T-helper 9 cell (primary cell): ENCODE measurements at places on chromosomes 5 and 9.

GRCh38 chr9:123550012-123550411 is 194.0 kb downstream of the CRB2 start:
- no peak for DNase-seq

DNA sequence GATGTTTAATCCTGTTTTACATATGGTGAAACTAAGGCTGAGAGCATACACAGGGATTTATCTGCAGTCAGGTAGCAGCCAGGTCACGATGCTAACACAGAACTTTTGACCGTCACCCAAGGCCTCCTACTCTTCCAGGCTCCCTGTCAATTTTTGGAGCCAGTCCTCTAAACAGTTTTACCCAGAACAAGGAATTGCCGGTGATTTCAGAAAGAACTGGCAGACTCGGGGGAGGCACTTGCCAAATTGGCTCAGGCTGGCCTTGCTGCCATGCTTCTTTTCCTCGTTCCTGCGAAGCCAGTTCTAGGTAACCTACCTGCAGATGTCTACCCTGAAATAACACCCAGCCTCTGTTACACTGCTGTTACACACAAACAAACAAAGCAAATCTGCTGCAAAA is 21.2 kb downstream of the GRIA1 start:
- no peak for DNase-seq

GRCh38 chr9:36924071-36924470 is 110.0 kb downstream of the PAX5 start:
- no peak for DNase-seq

- DNase-seq = no peak
Measured at GRCh38 chr5:35044649-35045048, 3.1 kb downstream of the AGXT2 start.

DNA sequence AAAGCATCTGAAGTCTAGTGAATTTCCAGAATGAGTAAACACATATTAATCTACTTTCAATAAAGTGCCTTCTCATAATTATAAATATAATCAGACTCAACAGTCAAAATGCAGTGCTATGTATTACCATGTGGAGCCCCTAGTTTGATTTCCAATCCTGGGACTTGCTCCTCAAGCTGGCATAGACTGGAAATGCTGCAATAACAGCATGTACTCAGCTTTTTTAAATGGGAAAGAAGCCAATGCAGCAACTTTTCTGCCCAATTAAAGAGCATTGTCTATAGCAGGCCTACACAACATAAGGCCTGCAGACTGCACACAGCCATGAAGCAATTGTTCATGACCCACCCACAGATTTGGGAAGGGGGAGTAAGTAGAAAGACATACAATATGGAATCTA is 103.2 kb downstream of the NR2F1-AS1 start:
- DNase-seq = no peak

DNA sequence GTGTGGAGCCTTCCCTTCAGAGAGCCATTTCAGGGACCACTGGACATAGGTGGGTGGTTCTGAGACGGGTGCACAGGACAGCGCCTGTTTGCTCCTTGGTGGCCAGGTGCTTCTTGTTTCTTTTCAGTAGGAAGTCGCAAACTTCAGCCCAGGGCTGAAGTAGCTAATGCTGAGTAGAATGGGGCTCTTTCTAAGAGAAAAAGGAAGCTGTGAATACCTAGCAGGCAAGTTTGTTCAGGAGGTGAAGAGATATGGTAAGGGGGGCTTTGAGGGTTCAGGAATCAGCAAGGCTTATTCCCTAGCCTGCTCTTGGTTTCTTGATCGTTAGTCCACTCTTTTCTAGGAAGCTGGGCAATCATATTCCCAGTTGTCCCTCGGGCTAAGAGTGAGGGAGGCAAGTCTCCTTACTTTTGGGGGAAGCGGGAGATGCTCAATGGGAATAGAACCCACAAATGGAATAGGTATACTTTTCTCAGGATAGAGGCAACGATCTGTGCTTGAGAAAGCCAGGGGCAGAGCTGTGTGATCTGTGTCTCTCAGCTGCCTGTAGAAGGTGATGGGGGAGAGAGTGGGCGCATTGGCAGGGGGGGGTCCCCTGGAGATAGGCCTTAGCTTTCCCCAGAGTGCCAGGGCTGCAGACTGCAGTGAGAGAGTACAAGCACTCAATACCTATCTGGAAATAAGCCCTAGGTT is 1.9 kb upstream of the PURA start:
- no peak for DNase-seq

GRCh38 chr9:33297432-33297831 is 7.1 kb downstream of the NFX1 start:
- no peak for DNase-seq

GRCh38 chr5:69271376-69271775 is 36.7 kb downstream of the CDK7 start:
- DNase-seq = no peak

- DNase-seq = no peak
Measured at GRCh38 chr5:18807256-18808149, 1173.2 kb downstream of the TAF11L14 start.

DNA sequence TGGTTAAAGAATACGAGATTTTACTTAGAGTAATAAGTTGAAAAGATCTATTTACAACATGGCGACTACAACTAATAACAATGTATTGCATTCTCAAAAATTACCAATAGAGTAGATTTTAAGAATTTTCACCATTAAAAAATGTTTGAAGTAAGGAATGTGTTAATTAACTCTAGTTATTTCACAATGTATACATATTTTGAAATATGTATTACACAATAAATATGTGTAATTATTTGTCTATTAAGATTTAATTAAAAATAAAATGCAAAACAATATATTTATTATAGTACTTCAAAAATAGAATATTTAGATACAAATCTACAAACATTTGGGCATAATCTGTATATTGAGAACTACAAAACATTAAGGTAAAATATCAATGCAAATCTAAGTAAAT is 1326.3 kb upstream of the CDH6 start:
- no peak for DNase-seq

DNA sequence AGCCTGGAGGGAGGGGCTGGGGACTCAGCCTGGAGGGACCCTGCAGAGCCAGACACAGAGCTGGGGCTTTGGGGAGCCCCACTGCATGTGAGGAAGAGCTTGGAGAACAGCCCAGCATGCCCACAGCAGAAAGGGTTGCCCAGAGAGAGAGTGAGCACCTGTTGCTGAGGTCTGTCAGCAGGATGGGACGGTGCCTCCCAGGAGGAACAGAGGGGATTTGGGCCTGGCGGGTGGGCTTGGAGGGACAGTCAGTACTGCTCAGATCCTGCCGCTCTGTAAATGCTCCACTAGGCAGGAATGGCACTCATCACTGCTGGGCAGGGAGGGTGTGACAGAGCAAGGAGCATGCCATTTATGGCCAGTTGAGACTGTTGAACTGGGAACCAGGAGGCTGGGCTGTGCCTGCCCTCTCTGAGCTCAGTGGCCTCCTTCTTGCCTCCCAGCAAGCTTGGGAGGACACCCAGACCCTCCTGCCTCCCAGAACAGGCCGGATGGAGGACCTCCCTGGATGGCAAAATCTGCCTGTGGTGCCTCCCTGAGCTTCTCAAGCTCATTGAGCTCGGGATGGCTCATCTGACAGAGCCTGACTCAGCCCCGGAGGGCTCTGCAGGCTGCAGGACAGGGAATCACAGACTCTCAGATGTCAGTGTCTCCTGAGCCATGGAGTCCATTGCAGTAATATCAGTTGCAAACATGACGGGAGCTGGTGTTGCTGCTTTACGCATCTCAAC is 786 bp upstream of the HRCT1 start:
- no peak for DNase-seq

DNA sequence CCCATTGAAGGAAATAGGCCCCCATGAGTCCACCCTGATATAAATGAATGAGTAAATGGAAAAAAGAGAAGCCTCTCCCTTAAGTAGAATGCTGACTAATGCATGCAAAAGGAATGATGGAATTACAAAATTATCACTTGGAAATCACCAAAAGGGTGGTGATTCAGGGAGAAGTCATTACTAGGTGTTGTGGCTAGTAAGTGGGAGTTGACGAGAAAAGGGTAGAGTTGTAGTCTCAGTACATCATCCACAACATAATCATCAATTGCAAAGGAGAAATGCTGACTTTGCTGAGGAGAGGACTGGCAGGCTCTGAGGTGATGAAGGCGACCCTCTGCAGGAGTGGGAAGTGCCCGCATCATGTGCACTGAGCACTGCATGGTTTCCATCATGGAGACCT is 201.5 kb upstream of the S1PR3 start:
- no peak for DNase-seq

- DNase-seq = no peak
Measured at GRCh38 chr5:122788996-122789395, 14.1 kb downstream of the SNX2 start.

DNA sequence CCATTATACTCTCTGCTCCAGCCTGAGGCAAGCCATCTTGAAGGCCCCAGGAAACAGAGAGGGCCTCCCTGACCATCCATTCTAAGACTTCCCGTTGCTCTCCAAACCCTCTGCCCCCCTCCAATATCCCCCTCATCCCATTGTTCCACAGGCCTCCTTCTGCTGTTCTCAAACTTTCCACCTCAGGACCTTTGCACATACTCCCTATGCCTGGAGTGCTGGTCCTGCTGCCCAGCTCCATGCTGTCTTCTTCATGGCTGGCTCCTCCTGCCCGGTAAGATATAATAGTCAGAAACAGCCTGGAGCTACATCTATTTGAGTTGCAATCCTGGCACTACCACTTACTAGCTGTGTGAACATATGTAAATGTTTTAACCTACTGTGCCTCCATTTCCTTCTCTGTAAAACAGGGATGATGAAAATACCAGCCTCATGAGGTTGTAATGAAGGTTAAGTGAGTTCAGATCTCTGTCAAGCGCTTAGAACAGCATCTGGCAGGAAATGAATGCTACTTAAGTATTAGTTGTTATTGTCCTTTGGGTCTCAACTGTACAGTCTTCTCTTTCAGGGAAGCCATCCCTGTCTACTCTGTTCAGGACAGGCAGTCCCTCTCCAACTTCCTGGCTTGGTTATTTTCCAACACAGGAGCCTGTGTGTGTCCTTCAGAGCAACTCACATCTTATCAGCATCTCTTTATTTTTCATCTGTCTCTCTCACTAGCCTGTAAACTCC is 45.8 kb downstream of the TMOD1 start:
- DNase-seq = no peak

DNA sequence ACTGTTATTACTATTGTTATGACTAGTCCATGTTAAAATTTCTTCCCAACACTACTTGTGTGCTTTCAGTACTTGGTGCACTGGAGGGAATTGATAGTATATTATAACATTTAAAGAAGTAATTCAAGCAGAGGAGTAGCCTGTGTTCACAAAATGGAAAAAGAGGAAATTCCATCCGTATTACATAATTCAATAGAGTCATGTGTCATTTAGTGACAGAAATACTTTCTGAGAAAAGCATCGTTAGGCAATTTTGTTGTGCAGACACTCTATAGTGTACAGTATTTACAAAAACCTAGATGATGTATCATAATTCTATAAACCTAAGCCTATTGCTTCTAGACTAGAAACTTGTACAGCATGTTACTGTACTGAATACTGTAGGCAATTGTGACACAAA is 78.3 kb upstream of the PCSK5 start:
- no peak for DNase-seq

- DNase-seq = no peak
Measured at GRCh38 chr9:95815133-95815532, 60.4 kb upstream of the ERCC6L2 start.

- DNase-seq = no peak
Measured at GRCh38 chr5:163912046-163912445, 406.6 kb downstream of the MAT2B start.

DNA sequence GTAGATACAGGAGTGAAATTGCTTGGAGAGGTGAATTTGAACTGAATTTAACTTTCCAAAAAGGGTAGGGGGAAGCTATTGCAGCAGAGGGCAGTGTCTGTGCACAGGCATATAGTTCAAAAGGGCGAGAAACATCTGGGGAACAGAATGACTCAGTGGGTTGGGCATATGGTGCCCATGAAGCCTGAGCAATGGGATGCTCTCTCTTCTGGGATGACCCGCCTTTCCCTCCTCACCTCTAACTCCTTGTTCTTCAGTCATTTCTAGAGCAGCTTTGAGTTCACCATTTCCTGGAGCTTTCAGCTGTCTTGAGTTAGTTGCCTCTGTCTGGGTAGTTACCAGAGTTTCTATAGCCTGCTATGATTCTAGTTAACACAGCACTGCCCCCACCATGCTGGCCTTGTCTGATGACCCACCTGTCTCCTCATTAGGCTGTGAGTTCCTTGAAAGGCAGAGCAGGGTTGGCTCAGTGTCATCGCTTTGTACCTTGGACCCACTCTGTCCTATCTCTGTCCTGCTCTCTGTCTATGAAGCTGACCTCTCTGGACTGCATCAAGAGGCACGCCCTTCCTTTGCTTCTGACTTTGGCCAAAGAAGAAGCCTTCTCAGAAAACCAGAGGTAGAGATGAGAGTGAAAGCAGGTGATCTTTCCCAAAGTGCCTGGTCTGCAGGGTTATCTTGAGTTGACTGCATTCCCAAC is 299.6 kb upstream of the KLF4 start:
- DNase-seq = no peak

- DNase-seq = no peak
Measured at GRCh38 chr5:143147902-143148301, 255.6 kb downstream of the NR3C1 start.

- peak; percentile 53 for DNase-seq
Measured at GRCh38 chr5:132419502-132420468, 50.3 kb downstream of the SLC22A5 start.

DNA sequence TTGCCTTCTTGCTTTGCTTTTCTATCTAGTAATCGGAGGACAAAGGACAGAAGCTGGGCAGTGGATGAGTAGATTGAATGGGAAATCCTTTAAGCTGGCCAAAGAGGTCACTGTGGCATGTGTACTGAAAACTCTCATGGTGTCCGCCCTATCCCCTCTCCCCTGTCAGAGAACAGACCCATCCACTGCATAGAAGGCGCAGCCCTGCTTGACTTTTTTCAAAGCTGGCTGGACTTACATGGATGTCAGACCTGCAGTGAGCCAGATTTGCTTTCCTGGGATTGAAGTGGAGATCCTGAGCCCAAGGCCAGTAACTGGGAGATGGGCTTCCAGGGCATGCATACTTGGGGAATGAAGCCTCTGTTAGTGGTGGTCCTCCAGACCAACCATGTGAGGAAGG is 329.5 kb downstream of the TRPM3 start:
- no peak for DNase-seq

- DNase-seq = no peak
Measured at GRCh38 chr5:34672196-34672595, 16.1 kb downstream of the RAI14 start.

GRCh38 chr9:1775230-1775629 is 239.9 kb upstream of the SMARCA2 start:
- DNase-seq = no peak

- no peak for DNase-seq
Measured at GRCh38 chr5:134851307-134851923, 5.6 kb downstream of the C5orf24 start.

DNA sequence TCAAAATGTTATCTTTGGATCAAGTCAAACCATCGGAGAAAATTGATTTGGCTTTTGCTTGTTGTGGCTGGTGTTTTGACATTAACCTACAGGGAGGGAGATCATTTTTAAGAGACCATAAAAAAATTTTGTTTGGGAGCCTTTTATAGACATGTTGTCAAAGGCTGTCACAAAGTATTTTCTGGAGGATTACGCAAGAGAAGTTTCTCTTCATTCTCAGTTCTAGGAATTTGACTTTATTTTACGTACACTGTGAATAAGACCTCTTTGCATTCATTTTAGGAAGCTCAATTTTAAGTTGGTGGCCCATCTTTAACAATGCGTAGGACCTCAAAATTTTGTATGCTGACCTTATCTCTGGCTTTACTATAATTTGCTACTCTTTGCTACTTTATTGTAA is 50.2 kb upstream of the SLC44A1 start:
- DNase-seq = no peak

- DNase-seq = no peak
Measured at GRCh38 chr5:177469750-177470525, 3.5 kb downstream of the DBN1 start.
